D341Med (cell line): ENCODE measurements at places on chromosomes 5 and 9.

- DNase-seq, result no peak
Measured at GRCh38 chr9:89815061-89815902, 210.5 kb downstream of the GADD45G start.

DNA sequence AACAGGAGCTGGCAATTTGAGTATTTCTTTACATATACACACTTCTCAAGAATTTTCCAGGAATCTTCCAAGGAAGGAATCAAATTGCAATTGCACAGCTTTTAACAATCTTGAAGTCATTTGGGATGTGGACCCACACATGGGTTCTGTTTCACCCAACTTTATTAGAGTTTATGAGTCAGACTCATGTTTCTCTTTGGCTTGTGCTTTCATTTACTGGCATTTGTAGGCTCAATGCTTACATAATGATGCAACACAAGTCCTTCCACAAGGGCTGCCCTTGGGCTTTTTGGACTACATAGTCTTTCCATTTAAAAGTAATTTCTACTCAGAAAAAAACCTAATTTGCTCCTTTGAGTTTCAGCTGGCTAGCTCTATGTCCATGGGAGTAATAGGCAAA lies 4.6 kb upstream of the CDC37L1 start:
- DNase-seq, result no peak

DNA sequence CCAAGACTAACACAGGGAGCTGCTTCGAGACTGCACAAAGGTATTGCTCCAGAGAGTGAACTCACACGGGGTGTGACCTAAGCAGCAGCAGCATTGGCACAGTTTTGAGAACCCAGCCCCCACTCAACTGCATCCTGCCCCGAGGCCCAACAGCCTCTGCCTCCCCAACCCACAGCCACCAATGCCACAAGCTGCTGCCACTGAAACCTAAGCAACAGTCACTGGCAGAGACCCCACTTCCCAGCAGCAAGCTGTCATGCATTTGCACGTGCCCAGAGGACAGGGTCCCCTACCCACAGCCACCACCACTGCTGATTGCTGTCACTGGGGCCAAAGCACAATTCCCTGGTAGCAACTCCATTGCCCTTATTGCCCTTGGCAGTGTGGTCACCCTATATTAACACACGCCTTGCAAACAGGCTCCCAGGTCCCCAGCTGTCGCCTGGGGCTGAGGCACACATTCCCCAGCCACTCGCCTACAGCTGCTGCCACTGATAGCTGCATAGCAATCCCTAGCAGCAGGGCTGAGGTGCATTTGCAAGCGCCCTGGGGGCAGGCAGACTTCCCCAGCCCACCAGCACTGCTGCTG lies 141.0 kb downstream of the AGTPBP1 start:
- no peak for DNase-seq

DNA sequence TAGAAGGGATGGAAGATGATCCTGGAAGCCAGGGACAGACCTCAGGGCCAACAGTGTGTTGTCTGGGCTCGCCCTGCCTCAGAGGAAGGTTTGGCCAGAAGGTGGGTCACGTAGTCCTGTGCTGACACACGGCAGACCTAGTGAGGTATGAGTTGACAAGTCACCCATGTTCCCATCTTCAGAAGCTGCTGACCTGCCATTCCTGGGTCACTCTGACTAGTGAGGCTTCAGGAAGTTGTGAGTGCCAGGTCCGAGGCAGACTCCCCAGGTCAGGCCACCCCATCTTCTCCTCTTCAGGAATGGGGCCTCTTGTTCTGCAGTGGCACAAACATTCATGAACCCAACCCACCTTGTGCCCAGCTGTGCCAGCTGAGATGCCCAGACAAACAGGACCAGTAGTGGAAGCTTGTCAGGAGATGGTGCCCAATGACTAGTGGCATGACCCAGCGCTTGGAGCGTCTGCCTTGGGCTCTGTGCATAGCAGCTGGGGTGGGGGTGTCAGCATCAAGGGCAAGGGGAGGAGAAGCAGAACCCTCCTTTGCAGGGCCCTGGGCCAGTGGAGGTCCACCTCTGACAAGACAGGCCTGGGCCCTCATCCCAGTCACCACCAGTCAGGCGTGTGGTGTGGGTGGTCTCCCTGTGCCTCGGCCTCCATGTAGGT lies 16.8 kb upstream of the ANGPTL2 start:
- no peak for DNase-seq

- DNase-seq, result no peak
Measured at GRCh38 chr5:64792469-64792868, 23.7 kb downstream of the CWC27 start.

- no peak for DNase-seq
Measured at GRCh38 chr5:36205329-36205728, 36.4 kb downstream of the NADK2 start.

DNA sequence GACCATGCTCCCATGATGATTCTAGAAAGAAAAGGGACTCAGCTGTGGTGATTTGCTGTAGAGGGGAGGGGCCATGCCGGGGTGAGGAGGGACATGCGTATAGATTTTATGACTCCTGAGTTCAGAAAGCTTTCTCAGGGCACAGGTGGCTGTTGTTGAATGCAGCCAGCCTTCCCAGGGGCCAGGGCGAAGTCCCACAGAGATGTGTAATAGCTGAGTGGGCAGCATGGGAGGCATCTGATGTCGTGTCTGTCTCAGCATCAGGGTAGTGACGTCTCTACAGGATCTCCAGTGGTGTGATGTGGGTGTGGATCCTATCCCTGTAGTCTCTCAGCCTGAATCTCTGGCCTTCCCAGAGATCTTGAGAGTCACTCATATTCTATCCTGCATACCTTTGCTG lies 7.8 kb upstream of the BOD1 start:
- DNase-seq, result no peak

- no peak for DNase-seq
Measured at GRCh38 chr5:177314376-177315342, 3.0 kb upstream of the MXD3 start.

GRCh38 chr5:168332042-168332441 lies 40.6 kb downstream of the WWC1 start:
- DNase-seq, result no peak

GRCh38 chr9:97880336-97880735 lies 27.3 kb downstream of the FOXE1 start:
- no peak for DNase-seq

DNA sequence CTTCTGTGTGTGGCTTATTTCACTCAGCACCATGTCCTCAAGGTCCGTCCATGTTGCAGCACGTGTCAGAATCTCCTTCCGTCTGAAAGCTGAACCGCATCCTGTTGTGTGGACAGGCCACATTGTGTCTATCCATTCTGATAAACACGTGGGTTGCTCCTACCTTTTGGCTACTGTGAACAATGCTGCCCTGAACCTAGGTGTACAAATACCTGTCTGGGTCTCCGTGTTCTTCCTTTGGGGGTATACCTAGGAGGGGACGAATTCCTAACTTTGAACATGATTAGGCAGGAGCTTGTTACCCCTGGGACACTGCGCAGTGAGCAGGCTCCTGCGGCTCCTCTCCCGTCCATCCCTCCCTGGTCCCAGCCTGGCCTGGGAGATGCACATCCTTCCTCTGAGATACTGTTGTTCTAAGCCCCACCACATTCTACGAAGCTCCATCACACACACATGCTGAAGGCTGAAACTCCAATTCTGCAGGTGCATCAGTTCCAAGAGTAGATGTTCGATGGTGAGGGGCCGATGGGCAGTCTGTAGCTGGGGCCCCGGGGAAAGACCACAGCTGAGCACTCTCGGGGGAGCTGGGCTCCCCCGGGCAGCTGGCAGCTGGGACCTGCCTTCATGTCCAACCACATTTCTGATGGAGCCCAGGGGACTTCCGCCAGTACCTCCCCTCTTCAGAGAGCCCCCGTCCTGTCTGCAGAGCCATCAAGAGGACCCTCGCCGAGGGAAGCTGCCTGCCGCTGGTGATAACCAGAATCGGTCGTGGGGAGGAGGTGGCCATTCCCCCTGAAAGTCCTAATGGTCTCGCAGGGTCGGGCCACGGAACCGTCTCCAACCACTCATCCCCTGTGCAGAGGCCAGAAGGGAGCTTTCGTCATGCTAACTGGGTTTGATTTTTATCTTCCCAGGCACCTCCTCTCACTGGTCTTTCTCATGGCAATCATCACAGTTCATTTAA lies 120.9 kb downstream of the COL23A1 start:
- DNase-seq, result no peak

- DNase-seq, result no peak
Measured at GRCh38 chr9:4904322-4905134, 80.5 kb upstream of the JAK2 start.

GRCh38 chr5:36242534-36243485 lies 1.1 kb upstream of the NADK2 start:
- DNase-seq, result peak; percentile 18

DNA sequence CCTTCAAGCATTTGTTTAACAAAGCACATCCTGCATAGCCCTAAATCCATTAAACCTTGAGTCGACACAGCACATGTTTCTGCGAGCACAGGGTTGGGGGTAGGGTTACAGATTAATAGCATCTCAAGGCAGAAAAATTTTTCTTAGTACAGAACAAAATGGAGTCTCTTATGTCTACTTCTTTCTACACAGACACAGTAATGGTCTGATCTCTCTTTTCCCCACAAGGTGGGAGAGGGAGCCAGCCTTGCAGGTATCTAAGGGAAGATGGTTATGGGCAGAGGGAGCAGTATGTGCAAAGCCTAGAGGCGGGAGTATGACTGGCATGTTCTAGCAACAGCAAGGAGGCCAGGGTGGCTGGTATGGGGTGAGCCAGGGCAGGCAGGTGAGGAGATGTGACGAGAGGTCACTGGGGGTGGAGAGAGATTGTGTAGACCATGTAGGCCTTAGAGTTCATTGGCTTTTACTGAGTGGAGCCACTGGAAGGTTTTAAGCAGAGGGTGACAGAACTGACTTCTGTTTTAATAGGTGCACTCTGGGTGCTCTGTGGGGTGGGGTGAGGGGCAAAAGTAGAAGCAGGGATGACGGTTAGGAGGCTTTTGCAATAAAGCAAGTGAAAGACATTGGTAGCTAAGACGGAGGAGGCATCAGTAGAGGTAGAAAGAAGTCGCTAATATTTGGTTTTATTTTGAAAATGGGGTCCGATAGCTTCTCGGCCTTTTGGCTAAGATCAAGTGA lies 5.1 kb upstream of the RPS14 start:
- no peak for DNase-seq

- no peak for DNase-seq
Measured at GRCh38 chr5:32445831-32446614, 1.5 kb upstream of the ZFR start.

- DNase-seq, result no peak
Measured at GRCh38 chr5:14733661-14734060, 69.1 kb downstream of the OTULIN start.

DNA sequence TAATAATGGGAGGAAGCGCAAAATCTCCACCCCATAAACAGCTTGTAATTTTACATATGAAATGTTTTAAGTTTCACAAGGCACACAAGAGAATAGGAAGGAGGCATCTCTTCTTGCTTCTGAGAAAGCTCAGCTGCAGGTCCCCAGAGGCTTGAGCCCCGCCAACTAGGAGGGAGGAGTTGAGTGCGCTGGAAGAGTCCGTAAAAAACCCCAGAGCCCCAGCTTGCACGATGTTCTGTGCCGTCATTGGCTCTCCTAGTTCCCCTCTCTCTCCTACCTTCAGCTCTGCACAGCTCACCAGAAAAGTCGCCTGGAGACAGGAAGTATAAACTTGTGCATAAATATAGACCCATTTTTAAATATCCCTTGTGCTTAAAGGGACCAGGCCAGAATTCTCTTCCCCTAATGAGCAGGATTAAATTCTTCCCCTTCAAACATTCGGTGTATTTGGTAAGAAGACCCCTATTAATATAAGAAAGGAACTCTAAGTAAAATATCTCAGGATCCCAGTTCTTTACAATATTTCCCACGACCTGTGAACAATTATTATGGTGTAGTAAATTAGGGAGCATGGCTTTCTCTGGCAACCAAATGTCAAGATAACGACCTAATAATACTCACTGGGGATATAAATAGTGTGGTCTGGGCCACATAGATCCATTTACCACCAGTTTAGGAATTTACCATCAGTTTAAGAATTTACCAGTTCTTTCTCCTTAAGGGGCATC lies 13.7 kb downstream of the GLRX start:
- DNase-seq, result no peak

DNA sequence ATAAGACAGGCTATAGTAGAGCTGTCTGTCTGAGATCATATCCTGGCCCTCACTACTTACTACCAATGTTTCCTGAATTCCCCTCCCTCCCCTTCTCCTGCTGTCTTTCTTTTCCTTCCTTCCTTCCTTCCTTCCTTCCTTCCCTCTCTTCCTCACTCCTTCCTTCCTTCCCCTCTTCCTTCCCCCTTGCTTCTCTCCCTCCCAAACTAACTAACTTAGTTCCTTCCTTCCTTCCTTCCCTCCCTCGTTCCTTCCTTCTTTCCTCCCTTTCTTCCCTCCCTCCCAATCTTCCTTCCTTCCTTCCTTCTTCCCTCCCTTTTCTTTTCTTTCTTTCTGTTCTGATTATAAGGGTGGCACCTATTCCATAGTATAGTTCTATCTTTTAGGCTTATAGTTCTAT lies 150.0 kb upstream of the GDNF start:
- no peak for DNase-seq

- DNase-seq, result no peak
Measured at GRCh38 chr9:15357050-15357653, 50.1 kb upstream of the TTC39B start.

DNA sequence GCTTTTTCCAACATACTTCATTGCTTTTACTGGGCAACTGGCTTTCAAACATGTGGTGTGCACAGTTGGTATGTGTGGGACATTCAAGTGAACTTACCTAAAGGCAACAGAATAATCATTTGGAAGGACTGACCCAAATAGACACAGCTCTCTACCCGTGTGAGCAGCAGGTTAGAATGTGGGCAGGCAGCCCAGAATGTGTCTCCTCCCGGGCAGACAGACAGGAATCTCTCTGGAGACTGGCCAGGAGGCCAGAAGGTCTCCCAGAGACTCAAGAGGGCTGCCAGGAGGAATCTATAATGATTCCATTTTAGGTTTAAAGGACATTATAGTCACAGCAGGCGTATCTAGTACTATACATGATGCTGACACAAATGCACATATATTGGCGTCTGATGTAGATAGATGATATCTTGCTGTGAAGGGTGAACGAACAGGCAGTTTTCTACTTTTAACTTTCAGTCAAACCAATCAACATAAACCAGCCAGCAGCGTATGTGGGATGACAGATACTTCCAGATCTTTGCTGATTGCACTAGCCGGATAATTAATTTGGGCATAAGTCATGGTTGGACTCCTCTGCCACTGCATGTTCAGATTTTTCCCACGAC lies 297.4 kb upstream of the ZNF608 start:
- peak; percentile 48 for DNase-seq

- no peak for DNase-seq
Measured at GRCh38 chr5:157750320-157750719, 6.8 kb downstream of the LSM11 start.

DNA sequence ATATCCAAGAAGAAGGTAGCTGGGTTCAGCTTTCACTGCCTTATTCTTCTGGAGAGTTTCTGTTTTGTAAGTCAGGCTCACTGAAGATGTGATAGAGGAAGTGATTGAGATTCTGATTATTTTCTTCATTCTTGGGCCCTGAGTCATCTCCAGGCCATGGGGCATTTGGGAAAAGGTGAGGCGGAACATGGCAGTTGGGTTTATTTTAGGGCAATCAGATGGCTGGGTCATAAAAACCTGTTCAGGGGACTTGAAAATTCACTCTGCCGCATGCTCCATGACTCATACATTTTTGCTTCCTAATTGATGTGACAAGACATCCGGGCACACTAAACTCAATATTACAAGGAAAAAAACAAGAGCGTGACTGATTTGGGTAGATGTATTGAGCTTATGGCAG lies 265.7 kb upstream of the KLF4 start:
- DNase-seq, result no peak
